A549 treated with CORT108297 at 1 μM for 4 hours (cell line): ENCODE measurements at places on chromosomes 7 and 10. TPM values are rescaled to one million over a fixed set of nuclear protein-coding genes. Genes with fewer than 3 reads are reported as not detected.

The NAT16 gene
- 0.10 to 0.17 TPM (median 0.14 TPM) in 5 replicates for total RNA-seq

The ARHGEF35 gene
- 0.20 to 0.42 TPM (median 0.28 TPM) in 5 replicates for total RNA-seq

The LGI1 gene
- total RNA-seq, result not detected in 5 replicates

The BZW2 gene
- 90.6 to 103 TPM (median 93.0 TPM) in 5 replicates for total RNA-seq

The NT5C2 gene
- 71.7 to 85.5 TPM (median 76.7 TPM) in 5 replicates for total RNA-seq

The BTBD16 gene
- 0.35 to 0.82 TPM (median 0.64 TPM) in 5 replicates for total RNA-seq

The PON1 gene
- total RNA-seq, result 0.29 to 1.2 TPM (median 0.68 TPM) in 5 replicates

The LRIT1 gene
- not detected in 5 replicates for total RNA-seq

The C10orf88 gene
- 7.2 to 9.5 TPM (median 9.2 TPM) in 5 replicates for total RNA-seq

The CYP2C19 gene
- total RNA-seq, result not detected in 5 replicates

The FRMPD2 gene
- total RNA-seq, result 0.03 to 0.16 TPM (median 0.03 TPM) in 3 of 5 replicates, not detected in the others

The CEP55 gene
- total RNA-seq, result 55.6 to 80.3 TPM (median 65.6 TPM) in 5 replicates

The DLX5 gene
- total RNA-seq, result not detected in 5 replicates
